NCI-H187 treated with DMSO at 0.1 percent for 48 hours (cell line): ENCODE measurements at places on chromosomes 2 and 18.

DNA sequence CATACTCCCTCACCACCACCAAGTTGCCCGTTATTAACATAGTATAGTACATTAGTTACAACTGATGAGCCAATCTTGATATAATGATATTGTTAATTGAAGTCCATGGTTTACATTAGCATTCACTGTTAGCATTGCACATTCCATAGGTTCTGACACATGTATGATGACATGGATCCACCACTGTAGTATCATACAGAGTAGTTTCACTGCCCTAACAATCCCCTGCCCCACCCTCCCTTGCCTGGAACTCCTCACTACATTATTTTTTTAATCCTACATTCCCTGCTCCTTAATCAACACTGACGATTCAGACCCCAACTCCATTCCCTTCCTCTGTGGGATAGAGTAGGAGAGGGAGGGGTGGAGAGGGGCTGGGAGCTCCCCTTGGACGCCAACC lies 20.2 kb upstream of the ST3GAL5 start:
- no peak for DNase-seq

- DNase-seq = no peak
These were observed 15.0 kb downstream of the SLC3A1 start for GRCh38 chr2:44290261-44290660.

DNA sequence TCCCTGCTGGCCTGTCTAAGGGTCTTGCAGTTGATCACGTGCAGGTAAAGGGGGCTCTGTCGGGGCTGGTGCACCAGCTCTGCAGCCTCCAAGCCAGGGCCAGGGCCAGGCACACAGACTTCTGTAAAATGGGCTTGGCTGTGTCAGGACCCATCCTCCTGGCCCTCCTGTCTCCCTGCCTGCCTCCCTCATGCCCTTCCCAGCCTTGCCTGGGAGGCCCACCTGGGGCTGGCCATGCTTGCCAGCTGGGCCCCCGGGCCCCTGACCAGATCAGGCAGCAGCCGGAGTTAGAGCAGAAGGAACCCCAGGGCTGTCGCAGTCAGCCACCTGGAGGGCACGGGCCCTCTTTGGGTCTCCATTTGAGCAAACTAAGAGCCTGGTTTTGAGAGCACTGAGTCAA lies 2.0 kb downstream of the SLC66A3 start:
- DNase-seq = no peak

DNA sequence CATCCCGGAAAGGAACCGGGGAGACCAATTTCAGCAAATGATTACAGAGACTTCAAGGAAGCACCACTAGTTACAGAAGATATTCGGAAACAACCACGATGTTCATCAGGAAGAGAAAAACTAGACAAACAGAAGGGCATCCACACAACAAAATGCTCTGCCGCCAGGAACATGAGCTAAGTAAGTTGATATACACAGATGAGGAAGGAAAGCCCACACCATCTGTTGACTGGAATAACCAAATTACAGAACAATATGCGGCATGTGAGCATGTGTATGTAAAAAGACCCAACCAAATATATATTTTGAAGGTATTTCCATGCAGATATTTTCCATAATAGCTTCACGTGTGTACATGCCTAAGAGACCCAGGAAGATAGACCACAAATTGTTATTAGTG lies 47.0 kb downstream of the ACKR3 start:
- no peak for DNase-seq

DNA sequence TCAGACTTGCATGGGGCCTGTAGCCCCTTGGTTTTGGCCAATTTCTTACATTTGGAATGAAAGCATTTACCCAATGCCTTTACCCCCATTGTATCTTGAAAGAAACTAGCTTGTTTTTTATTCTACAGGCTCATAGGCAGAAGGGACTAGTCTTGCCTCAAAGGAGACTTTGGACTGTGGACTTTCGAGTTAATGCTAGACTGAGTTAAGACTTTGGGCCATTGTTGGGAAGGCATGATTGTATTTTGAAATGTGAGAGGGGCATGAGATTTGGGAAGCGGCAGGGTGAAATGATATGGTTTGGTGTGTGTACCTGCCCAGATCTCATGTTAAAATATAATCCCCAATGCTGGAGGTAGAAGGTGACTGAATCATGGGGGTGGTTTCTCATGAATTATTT lies 13.4 kb upstream of the WDR75 start:
- no peak for DNase-seq

DNA sequence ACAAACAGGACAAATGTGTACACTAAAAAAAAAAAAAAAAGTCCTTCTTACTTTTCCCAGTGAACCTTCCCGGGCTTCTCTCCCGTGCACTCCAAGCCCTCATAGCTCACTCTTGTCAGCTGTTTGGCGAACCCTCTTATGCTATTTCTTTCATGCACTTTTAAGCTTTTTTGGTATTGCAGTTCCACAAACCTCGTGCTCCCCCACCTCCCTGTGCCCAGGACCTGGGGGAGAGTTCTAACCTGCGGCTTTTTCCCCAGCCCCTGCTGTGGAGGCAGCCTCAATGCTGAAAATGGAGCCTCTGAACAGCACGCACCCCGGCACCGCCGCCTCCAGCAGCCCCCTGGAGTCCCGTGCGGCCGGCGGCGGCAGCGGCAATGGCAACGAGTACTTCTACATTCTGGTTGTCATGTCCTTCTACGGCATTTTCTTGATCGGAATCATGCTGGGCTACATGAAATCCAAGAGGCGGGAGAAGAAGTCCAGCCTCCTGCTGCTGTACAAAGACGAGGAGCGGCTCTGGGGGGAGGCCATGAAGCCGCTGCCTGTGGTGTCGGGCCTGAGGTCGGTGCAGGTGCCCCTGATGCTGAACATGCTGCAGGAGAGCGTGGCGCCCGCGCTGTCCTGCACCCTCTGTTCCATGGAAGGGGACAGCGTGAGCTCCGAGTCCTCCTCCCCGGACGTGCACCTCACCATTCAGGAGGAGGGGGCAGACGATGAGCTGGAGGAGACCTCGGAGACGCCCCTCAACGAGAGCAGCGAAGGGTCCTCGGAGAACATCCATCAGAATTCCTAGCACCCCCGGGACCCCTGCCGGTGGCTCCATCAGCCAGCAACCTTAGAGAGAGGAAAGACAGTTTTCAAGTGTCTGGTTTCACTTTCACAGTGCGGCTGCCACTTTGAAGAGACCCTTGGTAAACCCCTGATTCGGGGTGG lies 826 bp downstream of the KCNE4 start:
- no peak for DNase-seq

DNA sequence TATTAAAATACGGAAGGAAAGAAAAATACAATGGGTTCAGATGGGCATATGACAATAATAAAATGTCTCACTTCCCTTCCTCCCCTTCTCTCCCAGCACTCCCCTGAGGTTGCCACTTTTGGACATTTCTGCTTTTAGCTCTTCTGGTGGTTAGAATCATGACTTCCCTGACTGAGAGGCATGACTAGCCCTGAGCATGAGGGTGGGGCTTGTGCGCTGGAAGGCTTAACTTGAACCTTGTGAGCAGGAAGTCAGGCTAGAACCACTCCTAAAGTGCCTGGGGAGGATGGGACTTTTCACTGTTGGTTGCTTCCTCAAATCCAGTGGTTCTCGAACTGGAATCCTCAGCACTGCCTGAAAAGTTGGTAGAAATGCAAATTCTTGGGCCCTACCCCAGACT lies 19.7 kb upstream of the ARHGAP25 start:
- DNase-seq = no peak

DNA sequence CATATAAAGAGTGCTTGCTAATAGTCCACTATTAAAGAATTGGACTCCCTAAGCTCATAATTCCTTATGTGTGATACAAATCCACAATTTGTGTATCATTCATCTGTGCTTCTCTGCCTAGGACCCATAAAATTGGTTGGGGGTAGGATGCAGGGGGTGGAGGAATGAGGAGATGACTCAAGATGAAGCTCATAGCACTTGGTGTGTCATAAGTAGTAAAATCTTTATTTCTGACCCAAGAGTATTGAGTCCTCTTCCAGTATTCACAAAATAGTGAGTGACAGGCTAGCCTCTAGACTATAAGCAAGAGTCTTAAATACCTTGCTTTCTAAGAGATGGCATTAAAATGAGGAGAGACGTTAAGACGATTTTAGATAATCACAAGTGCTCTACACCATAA lies 390.9 kb upstream of the CDH19 start:
- no peak for DNase-seq

- DNase-seq = no peak
These were observed 229.3 kb upstream of the TRIB2 start for GRCh38 chr2:12487253-12488004.

DNA sequence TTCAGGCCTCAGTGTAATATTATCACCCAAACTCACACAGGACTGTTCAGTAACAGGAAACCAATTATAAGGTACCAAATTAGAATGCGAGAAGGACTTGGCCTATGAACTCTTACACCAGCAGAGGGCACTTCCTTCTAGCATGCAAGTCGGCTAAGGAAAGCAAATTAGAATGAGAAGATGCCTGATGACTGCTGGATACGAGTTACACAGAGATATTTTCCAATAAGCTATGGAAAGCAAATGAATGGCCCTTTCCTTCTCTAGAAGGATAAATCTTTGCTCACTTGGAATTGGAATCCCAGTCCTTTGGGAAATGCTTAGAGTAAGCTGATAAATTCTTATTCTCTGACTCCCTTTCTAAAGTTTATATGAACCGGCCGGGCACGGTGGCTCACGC lies 109.8 kb downstream of the AP1S3 start:
- no peak for DNase-seq

DNA sequence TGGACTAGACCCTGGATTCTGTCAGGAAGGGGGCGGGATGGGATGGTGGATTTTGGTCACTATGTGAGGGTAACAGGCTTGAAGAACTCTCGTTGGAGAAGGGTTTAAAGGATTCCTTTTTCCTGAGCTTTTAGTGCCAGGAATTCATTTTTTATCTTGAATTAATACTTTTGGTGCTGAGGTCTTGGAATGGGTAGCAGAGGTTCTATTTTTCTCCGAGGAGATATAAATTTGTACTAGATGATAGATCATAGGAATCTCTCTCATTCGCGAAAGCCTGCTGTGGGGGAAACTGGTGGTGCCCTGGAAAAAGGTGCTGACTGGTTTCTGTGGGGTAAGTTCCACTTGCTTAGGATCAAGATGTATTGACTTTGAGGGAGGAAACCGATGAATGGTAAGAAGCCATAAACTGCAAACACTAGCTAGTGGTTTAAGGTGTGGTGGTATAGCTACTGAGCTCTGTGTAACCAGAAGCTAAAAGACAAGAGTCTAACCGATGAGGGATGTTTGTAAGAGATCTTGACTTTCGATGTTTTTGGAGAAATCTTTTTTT lies 706 bp downstream of the AGPS start:
- DNase-seq = no peak

DNA sequence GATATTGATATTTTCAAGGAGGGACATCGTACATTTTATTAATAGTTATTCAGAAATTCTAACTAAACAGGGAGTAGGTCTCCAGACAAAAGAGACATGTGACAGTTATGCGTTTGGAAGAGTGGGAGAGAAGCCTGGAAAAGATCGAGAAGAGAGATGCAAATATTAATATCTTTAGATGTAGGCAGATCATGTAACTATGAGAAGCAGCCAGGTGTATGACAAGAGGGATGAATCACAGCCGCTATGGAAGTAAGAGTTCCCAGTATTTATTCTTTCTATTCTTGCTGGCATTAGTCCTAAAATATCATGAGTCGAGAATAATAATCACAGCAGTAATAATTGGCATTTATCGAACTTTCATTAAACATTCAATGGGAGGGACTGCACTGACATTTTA lies 140.2 kb downstream of the CSRNP3 start:
- no peak for DNase-seq

GRCh38 chr2:187098154-187098553 lies 249.2 kb upstream of the ZSWIM2 start:
- DNase-seq = no peak

DNA sequence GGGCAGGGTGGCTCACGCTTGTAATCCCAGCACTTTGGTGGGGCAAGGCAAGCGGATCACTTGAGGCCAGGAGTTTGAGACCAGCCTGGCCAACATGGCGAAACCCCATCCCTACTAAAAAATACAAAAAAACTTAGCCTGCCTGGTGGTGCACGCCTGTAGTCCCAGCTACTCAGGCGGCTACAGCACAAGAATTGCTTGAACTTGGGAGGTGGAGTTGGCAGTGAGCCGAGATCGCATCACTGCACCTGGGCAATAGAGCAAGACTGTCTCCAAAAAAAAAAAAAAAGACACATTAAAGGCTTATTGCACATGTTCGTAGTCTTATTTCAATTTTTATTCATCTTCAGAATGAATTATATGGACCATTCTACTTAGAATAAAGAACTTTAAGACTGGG lies 110.2 kb downstream of the BMPR2 start:
- no peak for DNase-seq

- DNase-seq = no peak
These were observed 115.5 kb downstream of the ATL2 start for GRCh38 chr2:38261569-38262068.

DNA sequence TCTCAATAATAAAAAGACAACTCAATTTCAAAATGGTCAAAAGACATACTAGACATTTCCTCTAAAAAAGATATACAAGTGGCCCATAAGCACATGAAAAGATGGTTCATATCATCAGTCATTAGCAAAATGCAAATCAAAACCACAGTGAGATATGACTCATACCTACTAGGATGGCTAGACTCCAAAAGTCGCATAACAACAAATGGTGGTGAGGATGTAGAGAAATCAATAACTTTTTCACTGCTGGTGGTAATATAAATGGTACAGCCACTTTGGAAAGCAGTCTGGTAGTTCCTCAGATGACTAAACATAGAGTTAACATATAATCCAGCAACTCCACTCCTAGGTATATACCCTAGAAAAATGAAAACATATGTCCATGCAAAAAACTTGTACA lies 242.3 kb upstream of the NOL4 start:
- no peak for DNase-seq

- peak; percentile 23 for DNase-seq
These were observed 339.4 kb downstream of the CMPK2 start for GRCh38 chr2:6526093-6526824.

GRCh38 chr2:216090369-216090786 lies 8.7 kb downstream of the TMEM169 start:
- no peak for DNase-seq

DNA sequence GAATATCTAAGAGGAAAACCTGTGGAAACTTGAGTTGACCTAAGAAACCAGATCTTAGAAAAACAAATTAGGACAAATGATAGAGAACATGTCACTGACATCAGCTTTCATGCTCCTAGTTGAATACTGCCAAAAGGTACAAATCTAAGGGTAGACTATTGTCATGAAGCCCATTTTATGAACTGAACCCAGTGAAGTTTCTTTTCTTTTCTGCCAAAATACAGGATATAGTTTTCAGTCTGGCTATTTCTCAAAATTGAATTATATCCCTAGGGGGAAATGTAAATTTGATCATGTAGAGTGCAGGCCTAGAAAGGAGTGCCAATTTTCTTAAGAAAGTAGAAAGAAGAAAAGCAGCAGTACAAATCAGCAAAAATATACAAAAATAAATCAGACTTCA lies 46.6 kb downstream of the FSIP2 start:
- DNase-seq = no peak

- DNase-seq = no peak
These were observed 36.8 kb downstream of the STON1 start for GRCh38 chr2:48566592-48567310.

DNA sequence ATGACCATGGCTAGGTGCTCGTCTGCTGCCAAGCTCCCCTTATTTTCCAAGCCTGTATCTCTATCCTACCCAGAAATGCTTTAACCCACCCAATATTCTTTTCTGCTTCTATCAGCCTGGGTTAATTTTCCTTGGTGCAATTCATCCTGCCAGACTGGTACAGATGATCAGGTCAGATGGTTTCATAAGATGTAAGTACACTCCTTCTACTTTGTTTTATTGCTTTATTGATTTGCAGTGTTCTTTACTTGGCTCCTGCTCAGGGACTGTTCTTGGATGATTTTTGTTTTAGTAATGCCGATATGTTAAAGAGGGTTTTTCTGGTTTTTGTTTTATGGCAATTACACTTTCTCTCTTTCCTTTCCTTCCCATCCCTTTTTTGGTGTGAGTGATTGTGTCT lies 2.4 kb upstream of the SGO2 start:
- no peak for DNase-seq
